ENCODE measurements at places on chromosomes 13 and 19.

- DNase-seq, result no peak
Measured at GRCh38 chr13:60275208-60275607, 111.5 kb upstream of the DIAPH3 start.

- peak; percentile 50 for DNase-seq
Measured at GRCh38 chr13:50410921-50411746, 395.9 kb downstream of the KCNRG start.

DNA sequence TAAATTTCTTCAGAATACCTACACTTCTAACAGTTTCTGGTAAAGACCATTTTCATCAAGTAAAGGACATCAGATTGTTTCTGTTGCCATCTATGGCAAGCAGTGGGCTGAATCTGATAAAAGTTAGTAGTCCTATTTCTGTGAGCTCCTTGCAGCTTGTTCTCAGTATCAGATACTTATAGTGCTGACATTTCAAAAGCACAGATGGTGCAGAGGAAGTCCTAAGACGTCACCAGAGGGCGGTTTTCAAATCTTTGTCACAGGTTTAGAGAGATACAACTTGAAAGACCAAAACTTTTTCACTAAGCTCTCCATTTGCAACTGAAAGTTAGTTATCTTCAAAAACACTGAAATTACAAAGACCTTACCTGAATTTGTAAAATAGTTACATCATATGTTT lies 719.8 kb downstream of the SLITRK1 start:
- peak; percentile 62 for DNase-seq

DNA sequence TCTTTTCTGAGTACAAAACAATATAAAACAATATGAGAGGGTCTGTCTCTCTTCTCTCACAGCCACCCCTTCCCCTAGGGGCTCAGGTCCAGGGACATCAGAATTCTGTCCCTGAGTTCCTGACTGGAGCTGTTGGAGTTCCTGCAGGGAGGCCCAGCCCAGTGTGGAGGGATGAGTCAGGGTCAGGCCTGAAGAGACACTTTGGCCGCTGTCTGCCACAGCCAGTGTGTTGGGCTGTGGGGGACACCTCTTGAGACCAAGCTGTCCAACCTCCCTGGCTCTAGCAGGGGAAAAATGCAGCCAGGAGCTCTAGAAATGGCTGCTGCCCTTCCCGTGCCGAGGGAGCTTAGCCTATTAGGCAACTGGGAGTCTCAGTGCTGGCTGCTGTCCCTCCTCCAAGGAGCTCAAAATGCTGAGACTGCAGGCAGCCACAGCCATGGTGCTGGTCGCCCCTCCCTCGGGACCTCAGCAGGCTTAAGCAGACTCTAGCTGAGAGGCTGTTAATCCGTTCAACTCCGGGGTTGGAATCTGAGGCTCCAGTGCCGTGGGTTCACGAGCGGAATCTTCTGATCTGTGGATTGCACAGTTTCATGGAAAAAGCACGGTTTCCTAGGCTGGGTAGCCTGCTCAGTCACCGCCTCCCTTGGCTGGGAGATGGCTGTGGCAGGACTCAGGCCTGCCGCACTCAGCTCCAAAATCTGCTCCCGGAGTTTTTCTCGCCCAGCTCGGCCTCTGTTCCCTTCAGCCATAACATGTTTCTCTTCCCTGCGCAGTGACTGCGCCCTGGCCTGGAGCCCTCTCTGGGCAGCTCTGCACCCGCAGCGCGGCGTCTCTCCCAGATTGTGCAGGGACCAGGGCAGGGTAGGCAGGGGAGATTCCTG lies 3.8 kb upstream of the ZNF626 start:
- DNase-seq, result no peak

DNA sequence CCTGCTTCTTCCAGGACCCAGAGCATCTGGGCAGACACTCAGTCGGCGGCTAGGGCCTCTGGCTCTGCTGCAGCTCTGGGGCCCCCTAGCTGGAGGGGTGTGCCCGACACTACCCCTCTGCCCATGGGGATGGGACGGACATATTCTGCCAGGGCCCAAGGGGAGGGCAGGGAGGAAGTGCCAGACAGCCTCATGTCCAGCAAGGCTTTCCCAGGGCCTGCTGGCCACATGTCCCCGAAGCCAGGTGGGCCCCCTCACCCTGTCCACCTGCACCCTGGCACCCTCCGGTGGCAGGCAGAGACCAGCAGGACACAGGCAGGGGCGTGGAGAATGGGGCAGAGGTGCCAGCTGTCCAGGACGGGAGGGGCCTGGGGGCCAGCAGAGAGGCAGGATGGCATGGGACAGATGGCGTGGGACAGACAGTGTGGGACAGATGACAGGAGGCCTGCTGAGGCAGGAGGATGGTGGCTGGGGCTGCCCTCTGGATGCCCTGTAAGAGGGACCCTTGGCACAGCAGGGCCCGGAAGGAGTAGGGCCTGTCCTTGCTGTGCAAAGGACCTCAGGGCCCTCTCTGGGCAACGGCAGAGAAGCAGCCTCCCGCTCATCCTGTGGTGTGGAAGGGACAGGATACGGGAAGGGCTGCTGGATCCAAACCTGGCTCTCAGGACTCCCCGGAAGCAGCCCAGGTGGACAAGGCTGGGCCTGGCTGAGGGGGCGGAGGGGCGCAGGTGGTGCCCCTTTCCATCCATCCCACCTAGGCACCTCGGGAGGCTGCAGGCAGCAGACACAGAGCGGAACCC lies 29.1 kb downstream of the CEBPG start:
- no peak for DNase-seq

GRCh38 chr19:43872547-43873336 lies 45.6 kb downstream of the ZNF283 start:
- peak; percentile 24 for DNase-seq

- no peak for DNase-seq
Measured at GRCh38 chr19:13861392-13861713, 15.6 kb upstream of the NANOS3 start.

- DNase-seq, result peak; percentile 54
Measured at GRCh38 chr13:93116809-93117208, 109.8 kb upstream of the GPC6 start.

DNA sequence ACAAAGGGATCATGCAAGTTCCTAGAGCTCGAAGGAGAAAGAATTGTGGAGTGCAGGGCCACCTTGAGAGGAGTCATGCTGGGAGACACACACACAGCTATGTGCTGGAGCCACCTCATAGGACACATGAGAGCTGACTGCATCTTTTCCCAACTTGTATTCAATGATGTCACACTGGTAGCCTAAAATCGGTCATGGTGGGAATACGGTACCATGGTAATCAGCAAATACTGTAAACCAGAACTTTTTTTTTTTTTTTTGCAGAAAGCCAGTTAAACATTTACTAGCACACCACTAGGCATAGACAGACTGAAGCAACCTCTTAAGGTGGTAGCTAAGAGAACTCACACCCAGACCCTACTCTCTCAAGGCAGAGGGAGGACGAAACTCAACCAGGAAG lies 47.0 kb upstream of the INTS6 start:
- no peak for DNase-seq

DNA sequence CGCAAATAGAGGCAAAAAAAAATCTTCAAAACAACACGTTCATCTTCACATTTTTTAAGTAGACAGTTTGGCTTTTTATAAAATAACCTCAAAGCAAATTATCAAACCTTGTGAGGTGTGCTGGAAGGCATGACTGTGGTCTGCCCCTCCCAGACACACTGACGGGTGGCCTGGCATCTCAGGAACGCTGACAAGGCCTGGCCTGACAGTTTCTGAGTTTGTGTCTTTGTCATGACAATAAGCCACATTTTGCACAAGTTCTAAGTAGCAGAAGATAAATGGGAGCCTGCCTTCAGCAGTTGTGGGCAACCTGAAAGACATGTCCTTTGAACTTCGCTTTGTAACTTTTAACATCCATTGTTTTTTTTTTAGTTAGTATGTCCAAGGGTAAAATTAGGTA lies 38.5 kb downstream of the SOX21 start:
- peak; percentile 58 for DNase-seq

- peak; percentile 92 for DNase-seq
Measured at GRCh38 chr19:35869327-35870123, 1.2 kb downstream of the APLP1 start.

DNA sequence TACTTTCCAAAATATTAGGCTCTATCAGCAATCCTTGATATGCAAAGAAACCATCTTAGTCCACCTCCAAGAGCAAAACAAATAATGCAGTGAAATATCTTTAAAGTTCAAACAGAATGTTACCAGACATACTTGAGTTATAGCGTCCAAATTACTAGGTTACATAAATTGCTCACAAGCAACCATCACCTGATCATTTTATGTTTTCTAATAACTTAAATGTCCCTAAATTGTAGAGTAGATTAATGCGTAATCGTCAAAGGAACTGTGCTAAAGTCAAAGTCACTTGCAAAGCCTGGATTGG lies 350.6 kb upstream of the ARGLU1 start:
- DNase-seq, result no peak

GRCh38 chr19:37654629-37655300 lies 500 bp downstream of the ZFP30 start:
- DNase-seq, result no peak

GRCh38 chr13:46210362-46211083 lies 1.2 kb upstream of the LRRC63 start:
- DNase-seq, result peak; percentile 53

- DNase-seq, result no peak
Measured at GRCh38 chr19:6059988-6060599, 50.2 kb downstream of the RFX2 start.

DNA sequence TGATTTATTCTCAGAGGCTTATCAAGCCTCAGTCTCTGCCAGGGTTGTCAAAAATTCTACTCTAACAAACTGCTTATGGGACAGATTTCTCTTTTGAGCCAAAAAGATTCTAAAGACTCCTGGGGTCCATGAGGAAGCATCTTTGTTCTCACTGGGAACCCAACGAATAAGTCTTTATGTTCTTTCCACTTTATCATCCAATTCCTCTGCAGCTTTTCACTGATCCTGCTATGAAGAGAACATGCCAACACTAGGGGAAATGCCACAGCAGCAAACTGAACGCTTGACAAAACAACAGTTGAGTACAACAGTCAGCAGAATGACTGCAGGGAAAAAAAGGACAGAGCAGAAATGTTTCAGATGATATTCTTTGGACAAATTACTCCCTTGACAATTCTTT lies 22.2 kb downstream of the DCLK1 start:
- DNase-seq, result no peak

- no peak for DNase-seq
Measured at GRCh38 chr19:19540064-19540714, 2.1 kb downstream of the CILP2 start.

DNA sequence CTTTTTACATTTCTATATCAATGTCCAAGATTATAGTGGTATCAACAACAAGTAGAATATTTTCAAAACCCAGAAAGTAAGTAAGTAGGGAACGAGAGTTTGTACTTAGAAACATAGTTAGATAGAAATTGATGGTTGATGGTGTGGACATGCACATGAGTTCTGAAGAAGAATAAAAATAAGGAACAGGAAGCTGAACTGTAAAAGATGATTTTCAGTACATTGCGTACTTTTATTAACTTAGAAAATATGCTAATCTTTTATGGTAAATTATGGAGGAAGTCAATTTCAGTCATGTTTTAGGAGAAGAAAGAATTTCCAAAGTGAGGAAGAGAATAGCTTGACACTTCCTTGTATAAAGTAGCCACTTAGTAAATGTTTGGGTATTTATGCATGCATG lies 12.3 kb upstream of the GPR18 start:
- no peak for DNase-seq

GRCh38 chr19:7527516-7528191 lies 5.2 kb downstream of the MCOLN1 start:
- no peak for DNase-seq

- no peak for DNase-seq
Measured at GRCh38 chr19:3227054-3227626, 2.7 kb downstream of the CELF5 start.

- no peak for DNase-seq
Measured at GRCh38 chr19:16233836-16234551, 36.3 kb downstream of the AP1M1 start.

DNA sequence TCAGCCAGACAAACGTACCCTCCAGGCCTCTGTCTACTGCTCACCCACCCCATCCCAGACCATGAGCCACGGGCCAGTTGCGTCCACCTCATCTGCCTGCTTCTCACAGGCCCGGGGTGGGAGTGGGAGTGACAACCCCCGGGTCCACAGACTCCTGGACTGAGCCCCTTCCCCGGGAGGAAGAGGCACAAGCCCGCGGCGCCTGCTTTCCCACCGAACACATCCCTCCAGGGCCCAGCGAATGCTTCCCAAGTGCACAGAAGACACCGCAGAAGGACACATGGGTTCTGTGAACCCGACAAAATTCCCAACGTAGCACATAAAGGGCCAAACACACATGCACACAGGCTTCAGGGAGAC lies 18.0 kb upstream of the PLPP2 start:
- no peak for DNase-seq

- DNase-seq, result no peak
Measured at GRCh38 chr13:110012102-110012739, 225.8 kb upstream of the IRS2 start.

Data from OCI-M1 (cell line).